ENCODE measurements at places on chromosomes 6 and 20.

- DNase-seq = no peak
Measured at GRCh38 chr6:52389626-52390360, 27.8 kb downstream of the PAQR8 start.

DNA sequence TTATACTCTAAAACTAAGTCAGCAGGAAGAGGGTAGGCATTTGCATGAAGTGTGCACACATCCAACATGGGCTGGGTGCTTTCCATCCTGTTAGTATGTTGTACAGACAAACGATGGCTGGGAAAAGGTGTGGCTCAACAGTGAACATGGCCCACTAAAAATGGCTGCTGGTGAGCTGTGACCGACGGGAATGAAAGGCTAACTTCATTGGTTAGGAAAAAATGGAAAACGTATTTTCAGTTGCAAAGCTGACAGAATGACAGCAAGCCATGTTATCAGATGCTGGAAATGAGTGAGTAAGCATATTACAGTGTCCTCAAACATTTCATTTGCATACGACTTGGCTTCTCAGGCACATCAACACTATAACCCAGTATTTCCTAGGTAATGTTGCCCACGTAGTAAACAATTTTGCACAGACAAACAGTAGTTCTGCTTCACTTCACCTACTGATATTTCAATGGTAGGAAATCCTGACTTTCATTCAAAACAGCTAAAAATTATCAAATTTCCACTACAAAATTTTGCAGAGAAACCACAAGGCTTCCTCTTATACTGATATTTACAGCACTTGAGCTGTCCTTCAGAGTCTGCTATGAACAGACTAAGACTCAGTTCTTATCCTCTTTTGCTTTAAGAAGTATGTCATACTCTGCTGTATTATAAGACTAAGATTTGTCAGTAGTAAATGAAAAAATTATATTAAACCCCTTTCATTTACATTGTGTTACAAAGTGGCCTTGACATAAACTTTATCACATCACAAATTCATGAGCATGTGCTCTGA lies 98.9 kb downstream of the IRF4 start:
- DNase-seq = no peak

DNA sequence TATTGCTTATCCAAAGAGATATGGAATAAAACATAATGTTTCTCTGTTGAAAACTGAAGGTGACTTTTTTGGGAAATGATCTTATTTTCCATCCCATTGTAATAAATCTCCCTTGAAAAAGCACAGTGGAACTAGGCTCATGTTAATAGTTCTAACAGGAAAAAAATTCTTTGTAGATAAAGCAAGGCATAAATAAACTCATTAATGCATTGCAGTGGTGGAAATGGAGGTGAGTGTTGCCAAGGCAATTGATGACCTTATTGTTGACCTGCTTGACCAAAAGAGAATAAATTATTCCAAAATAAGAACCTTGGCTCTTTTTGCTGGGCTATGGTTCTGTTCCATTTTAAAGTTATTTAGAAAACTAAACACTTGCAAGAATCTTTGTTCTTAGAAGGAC lies 55.2 kb downstream of the TRMT11 start:
- DNase-seq = no peak

- no peak for DNase-seq
Measured at GRCh38 chr6:164756723-164757122, 552.7 kb downstream of the C6orf118 start.

DNA sequence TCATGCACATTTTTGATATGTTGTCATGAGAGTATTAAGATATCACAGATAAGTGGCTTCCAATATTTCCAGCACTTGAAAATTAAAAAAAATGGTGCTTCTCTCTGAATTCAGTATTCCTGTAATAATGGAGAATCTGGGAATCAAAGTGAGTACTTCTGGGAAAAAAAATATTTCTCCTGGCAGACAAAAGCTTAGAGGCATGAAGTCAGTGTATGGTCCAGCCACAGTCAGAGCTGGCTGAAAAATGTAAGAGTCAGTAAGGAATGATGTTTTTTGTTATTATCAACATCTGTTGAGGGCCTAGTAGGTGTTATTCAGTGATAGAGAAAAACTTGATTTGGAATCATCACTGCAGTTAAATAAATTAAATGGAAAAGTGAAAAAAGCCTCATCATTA lies 3.2 kb upstream of the RFPL4B start:
- DNase-seq = no peak

DNA sequence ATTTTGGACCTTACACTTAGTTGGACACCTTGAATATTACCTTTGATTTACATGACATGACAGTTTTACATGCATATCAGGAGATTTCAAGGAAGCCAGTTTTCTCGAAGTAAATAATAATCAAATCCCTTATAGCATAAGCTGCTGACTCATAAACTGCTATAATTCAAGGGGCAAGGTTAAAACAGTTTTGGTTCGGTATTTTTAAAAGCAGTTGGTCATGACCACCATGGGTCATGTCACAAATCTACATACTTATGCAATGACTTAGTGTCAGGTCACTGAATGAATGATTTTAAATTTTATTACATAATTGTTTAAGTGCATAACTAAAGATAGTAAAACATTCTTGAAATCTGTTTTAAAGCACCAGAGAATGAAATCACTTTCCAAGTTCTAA lies 158.0 kb downstream of the DST start:
- no peak for DNase-seq

- no peak for DNase-seq
Measured at GRCh38 chr20:54985091-54985490, 509.7 kb downstream of the DOK5 start.

DNA sequence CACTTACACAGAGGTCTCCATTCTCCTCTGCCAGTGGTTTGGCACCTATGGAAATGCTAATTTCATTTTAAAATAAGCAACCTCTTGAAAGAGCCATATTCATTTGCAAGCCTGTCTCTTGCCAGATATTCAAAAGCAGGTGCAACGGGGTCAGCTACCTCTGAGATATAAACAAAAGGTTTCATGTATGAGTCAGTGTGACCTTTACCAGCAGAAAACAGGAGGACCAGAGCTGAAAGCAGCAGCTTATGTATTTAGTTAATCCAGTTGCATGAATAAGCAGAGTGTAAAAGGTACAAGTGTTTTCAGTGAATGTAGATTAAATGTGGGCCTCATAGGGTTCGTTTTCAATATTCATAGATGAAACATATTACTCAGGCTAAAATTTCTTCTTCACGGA lies 56.0 kb downstream of the TENT5A start:
- no peak for DNase-seq

GRCh38 chr6:149043476-149044130 lies 273.9 kb upstream of the TAB2 start:
- DNase-seq = no peak

- DNase-seq = no peak
Measured at GRCh38 chr6:111230351-111231089, 143.2 kb downstream of the SLC16A10 start.

GRCh38 chr20:54843865-54844264 lies 368.5 kb downstream of the DOK5 start:
- no peak for DNase-seq

DNA sequence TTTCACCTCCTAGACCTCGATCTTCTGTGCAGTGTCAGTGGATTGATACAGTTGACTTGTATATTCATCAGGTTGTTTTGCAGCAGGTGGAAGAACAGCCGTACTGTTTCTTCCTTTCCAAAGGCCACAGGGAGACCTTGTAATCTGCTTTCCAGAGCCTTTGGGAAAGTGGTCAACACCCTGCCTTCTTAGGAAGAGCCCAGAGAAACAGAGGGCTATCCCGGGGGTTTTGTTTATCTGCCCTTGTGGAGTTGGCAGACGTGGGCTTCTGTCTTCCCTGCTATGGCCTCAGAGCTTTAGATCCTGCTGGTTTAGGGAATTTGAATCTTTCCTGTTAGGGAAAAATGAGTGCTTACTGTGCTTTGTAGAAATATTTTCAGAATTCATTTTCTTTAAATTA lies 19.6 kb downstream of the STX16 start:
- no peak for DNase-seq

- DNase-seq = no peak
Measured at GRCh38 chr20:5689463-5689862, 60.7 kb upstream of the SHLD1 start.

DNA sequence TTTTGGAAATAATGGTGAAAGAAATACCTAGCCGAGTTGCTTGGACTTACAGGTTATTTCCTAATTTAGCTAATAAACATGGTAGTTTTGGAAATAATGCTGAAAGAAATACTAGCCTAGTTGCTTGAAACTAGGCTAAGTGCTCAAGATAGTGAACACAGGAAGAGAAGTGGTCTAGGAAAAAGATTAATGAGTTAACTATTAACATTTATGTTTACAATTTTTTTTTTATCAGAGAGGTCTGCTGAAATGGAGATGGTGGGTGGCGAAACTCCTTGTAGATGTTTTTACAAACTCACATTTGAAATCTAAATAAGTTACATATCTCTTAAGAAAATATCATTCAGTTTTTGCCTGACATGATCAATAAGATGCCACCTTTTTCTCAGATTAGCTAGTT lies 39.2 kb downstream of the MAPK14 start:
- DNase-seq = no peak

DNA sequence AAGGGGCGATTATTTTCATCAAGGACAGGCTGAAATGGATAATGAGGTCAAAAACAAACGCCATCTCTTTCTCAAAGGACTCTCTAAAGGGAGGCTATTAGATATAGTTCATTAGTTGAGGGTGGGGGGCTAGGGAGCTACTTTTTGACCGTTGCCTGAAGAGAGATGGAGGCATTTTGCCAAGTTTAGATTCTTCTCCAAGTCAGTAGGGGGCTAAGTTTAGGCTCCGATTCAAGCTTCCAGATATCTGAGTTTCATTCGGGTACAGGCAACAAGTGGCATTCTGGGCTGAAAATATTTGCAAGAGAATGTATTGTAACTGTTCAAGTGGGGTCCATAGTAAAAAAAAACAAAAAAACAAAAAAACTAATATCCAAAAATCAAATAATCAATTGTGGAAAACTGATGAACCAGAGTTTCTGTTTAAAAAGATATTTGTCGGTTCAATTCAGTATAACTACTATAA lies 43.4 kb upstream of the PIM1 start:
- no peak for DNase-seq

DNA sequence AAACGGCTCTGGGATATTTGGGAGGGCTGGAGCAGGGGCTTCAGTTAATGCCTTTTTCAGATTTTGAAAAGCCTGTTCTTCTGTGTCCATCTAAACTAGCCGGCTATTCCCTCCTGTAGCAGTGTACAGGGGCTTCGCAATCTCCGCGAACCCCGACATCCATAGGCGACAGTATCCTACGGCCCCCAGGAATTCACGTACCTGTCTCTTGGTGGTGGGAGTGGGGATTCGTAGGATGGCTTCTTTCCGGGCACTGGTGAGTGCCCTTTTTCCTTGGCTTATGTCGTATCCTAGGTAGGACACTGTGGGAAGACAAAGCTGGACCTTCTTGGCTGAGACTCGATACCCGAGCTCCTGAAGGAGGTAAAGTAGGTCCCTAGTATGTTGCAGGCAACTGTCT lies 153.1 kb downstream of the TRIM27 start:
- DNase-seq = no peak

- DNase-seq = no peak
Measured at GRCh38 chr6:41487860-41488432, 58.2 kb upstream of the FOXP4 start.

DNA sequence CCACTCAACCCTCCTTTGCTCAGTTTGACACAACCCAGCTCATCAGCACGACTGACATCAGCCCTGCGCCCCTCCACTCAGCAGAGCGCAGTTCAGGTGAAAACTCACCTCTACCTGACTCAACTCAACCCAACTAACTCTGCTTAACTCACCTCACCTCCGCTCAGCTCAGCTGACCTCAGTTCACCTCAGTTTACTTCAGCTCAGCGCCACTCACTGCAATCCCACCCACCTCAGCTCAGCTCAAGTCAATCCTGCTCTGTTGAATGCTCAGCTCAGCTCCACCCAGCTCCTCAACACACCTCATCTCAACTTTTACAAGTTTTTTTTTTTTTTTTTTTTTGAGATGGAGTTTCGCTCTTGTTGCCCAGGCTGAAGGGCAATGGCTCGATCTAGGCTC lies 39.6 kb downstream of the CEBPB start:
- DNase-seq = no peak
